ENCODE measurements at places on chromosomes 12 and 14.

DNA sequence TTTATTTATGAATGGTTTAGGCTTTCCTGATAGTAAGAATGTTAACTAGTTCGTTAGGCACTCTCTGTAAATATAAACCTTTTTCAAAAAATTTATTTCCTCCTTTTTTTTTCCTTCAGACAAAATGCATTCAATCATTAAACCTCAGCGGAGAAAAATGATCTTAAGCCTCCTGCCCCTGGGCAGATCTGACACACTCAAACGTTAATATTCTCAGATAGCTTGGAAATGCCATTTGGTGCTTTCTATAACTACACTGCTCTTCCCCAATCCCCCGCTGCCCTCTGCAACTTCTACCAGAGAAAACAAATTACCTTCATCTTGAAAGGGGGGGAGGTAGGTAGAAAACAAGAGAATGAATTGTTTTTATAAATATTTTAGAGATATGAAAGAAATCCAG lies 521.2 kb downstream of the MED13L start:
- no peak overlapping the region for H3K27ac ChIP-seq
- no peaks in the 10 kb centered on the region for H3K4me1 ChIP-seq
- no peak overlapping the region for H3K4me3 ChIP-seq
- no peak for DNase-seq
- H3K36me3 ChIP-seq = no peaks in the 10 kb centered on the region

DNA sequence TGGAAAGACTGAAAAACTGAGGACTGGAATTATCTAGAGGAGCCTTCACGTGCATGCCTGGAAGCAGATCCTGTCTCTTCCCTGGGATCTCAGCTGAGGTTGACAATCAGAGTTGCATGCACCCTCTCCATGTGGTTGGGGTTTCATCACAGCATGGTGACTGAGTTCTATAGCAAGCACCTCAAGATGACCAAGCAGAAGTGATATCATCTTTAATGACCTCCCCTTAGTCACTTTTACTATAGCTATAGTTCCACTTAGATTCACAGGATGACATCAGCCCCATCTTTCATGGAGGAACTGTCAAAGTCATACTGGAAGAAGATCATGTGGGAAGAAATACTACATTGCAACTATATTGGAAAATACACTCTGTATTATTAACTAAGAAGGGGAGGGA lies 105.8 kb upstream of the ATXN7L3B start:
- no peak overlapping the region for H3K27ac ChIP-seq
- no peaks in the 10 kb centered on the region for H3K27me3 ChIP-seq
- no peaks in the 10 kb centered on the region for H3K36me3 ChIP-seq
- no peak for DNase-seq
- H3K4me3 ChIP-seq = no peak overlapping the region

- H3K4me1 ChIP-seq = peaks cover 8% of the 10 kb centered on the region
- no peak overlapping the region for H3K27ac ChIP-seq
- H3K4me3 ChIP-seq = no peak overlapping the region
- no peaks in the 10 kb centered on the region for H3K36me3 ChIP-seq
Measured at GRCh38 chr14:21311614-21312013, 31.7 kb downstream of the RPGRIP1 start.

- H3K27ac ChIP-seq = no peak overlapping the region
- no peaks in the 10 kb centered on the region for H3K4me1 ChIP-seq
- no peak overlapping the region for H3K4me3 ChIP-seq
- H3K36me3 ChIP-seq = no peaks in the 10 kb centered on the region
- no peak for DNase-seq
Measured at GRCh38 chr12:28158353-28158752, 31.9 kb upstream of the CCDC91 start.

DNA sequence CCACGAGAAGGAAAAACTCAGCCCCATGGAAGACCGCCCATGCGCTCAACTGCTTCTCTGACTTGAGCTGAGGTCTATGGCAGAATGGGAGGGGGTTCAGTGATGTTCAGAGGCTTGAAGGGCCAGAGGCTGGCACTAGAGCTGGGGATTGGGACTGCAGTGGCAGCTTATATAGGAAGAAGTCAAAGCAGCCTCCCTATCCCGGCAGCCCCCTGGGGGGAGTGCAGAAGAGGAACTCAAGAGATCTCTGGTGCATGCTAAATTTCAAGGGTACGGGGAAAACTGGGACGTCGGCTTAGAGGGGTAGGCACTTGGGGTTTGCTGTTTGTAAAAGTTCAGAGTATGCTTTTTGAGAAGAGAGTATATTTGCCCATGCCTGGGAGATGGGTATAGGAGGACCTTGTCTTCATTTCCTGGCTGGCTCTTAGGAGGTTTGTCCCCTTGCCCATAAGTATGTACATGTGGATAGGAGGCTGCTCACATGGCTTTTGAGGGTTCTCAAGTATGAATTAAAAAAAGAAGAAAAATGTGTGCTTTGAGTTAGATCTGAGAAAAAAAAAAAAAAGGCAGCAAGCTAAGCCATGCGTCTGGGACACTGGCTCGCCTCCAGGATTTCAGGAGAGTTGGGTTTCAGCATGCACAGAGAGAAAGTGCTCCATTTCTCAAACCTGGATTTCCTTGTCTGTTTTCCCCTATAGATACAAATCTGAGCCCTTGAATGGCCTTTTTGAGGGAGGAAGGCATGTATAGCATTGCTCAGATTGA lies 3.2 kb upstream of the MEG3 start:
- H3K4me1 ChIP-seq = no peaks in the 10 kb centered on the region
- no peak overlapping the region for H3K27ac ChIP-seq
- H3K36me3 ChIP-seq = no peaks in the 10 kb centered on the region
- no peak for DNase-seq
- no peak overlapping the region for H3K4me3 ChIP-seq

DNA sequence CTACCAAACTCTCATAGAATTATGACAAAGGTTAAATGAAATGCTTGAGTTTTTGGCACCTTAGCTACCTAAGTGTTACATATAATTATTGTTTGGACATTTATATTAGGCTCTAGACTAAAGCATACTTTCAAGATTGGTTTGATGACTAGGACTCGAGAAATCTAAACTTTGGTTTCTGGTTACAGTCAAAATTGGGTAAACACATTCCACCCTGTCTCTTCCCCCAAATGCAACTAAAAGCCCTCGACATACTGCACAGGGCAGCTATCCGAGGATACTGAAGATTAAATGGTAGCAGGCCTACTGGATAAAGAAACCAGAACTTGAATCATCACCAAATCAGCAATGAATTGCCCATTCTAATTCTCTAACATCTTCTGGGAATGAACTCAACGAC lies 369.1 kb downstream of the PRKD1 start:
- no peaks in the 10 kb centered on the region for H3K36me3 ChIP-seq
- no peak overlapping the region for H3K27ac ChIP-seq
- no peak overlapping the region for H3K4me3 ChIP-seq
- no peaks in the 10 kb centered on the region for H3K27me3 ChIP-seq
- DNase-seq = no peak

DNA sequence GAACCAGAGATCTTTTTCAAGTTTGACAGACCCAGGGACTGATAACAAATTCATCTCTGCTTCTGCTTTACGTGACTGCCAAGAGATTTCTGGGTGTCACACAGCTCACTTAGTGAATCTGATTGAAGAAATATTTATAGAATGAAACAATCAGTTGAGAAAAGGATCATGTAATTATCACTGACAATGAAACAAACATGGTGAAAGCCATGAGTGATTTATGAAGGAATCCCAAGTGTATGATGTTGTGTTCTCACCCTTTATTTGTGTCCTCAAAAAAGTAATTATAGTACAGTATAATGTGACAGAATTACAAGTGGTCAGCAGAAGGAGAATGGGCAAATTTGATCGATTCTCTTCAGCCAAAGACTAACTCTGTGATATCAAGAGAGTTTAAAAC lies 177.3 kb downstream of the BMP4 start:
- no peaks in the 10 kb centered on the region for H3K4me1 ChIP-seq
- no peak overlapping the region for H3K27ac ChIP-seq
- H3K27me3 ChIP-seq = no peaks in the 10 kb centered on the region
- no peak overlapping the region for H3K4me3 ChIP-seq
- no peak for DNase-seq

Measured in T-cell (primary cell).